ENCODE measurements at places on chromosomes 6 and 20. TPM values are rescaled to one million over a fixed set of nuclear protein-coding genes. Genes with fewer than 3 reads are reported as not detected.

DNA sequence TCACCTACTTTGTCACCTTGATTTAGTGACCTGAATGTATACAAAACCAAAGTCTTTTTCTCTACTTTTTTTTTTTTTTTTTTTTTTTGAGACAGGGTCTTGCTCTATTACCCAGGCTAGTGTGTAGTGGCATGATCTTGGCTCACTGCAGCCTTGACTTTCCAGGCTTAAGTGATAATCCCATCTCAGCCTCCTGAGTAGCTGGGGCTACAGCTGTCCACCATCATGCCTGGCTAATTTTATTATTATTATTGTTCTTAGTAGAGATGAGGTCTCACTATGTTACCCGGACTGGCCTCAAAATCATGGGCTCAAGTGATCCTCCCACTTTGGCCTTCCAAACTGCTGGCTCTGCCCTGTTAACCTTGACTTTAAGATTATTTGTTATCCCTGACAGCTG is 37.5 kb downstream of the CRISP2 start:
- DNase-seq, result no peak
- no peaks in the 10 kb centered on the region for H3K27me3 ChIP-seq
- H3K4me1 ChIP-seq, result no peaks in the 10 kb centered on the region
- no peak overlapping the region for H3K27ac ChIP-seq
- no peaks in the 10 kb centered on the region for H3K36me3 ChIP-seq

- H3K27ac ChIP-seq, result no peak overlapping the region
- DNase-seq, result peak; percentile 10
- no peak overlapping the region for H3K4me3 ChIP-seq
- H3K4me1 ChIP-seq, result no peaks in the 10 kb centered on the region
Measured at GRCh38 chr6:100913400-100914276, 32.5 kb upstream of the ASCC3 start.

GRCh38 chr6:34560366-34561226 is 4.5 kb upstream of the SPDEF start:
- no peak for DNase-seq
- no peaks in the 10 kb centered on the region for H3K27me3 ChIP-seq
- no peak overlapping the region for H3K4me3 ChIP-seq
- H3K27ac ChIP-seq, result no peak overlapping the region
- no peaks in the 10 kb centered on the region for H3K36me3 ChIP-seq
- no peaks in the 10 kb centered on the region for H3K4me1 ChIP-seq

The TSBP1 gene
- not detected for total RNA-seq

Data from body of pancreas (tissue), 4 donors.